Stomach (tissue), 19 donors: ENCODE measurements at places on chromosomes 7 and 10. TPM values are rescaled to one million over a fixed set of nuclear protein-coding genes. Genes with fewer than 3 reads are reported as not detected.

- H3K27me3 ChIP-seq, result no peaks in the 10 kb centered on the region
- DNase-seq, result no peak
- H3K4me1 ChIP-seq, result no peaks in the 10 kb centered on the region
- no peaks in the 10 kb centered on the region for H3K36me3 ChIP-seq
- no peak overlapping the region for H3K27ac ChIP-seq
These were observed 95.5 kb downstream of the RPS24 start for GRCh38 chr10:78129211-78129610.

The ACHE gene
- total RNA-seq, result 2.4 TPM

- H3K36me3 ChIP-seq, result no peaks in the 10 kb centered on the region
- H3K4me1 ChIP-seq, result no peaks in the 10 kb centered on the region
- H3K4me3 ChIP-seq, result no peak overlapping the region
These were observed 79.3 kb upstream of the MEOX2 start for GRCh38 chr7:15765753-15766152.

The GBX1 gene
- total RNA-seq, result not detected

The IL6 gene
- total RNA-seq, result not detected

The FFAR4 gene
- total RNA-seq, result 1.7 TPM

DNA sequence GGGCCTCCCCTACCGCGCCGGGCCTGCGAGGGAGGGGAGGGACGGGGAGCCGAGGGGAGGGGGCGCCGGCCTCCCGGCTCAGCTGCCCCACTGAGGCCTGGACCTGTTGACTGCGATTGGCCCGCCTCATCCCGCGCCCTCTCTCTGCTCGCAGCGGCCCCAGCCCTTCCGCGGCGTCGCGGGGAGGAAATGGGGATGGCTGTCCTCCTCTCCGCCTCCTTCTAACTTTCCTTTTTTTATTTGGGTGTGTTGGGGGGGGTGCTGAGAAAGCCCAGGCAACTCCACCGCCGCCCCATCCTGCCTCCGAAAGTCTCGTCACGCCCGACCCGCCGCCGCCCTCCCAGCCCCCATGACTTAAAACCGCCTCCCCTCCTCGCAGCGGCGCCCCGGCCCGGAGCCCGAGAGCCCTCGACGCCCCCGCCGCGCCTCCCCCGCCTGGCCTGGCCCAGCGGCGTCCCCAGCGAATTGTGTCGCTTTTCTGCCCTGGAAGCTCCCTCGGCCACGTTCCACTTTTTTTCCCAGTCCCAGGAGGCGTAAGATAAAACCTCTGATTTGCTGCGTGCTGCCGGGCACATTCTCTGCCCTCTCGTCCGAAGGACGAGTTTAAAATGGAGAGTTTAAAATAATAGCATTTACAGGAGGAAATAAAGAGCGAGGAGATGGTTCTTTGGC, 842 bp upstream of the SKIDA1 start:
- no peaks in the 10 kb centered on the region for H3K36me3 ChIP-seq
- H3K4me3 ChIP-seq, result peak overlapping the region; percentile 71
- peaks cover 35% of the 10 kb centered on the region for H3K4me1 ChIP-seq
- peak overlapping the region; percentile 97 for H3K27ac ChIP-seq
- DNase-seq, result peak; percentile 94

The PLA2G12B gene
- total RNA-seq, result not detected

- H3K36me3 ChIP-seq, result no peaks in the 10 kb centered on the region
- peak overlapping the region; percentile 95 for H3K27ac ChIP-seq
- peak; percentile 88 for DNase-seq
- H3K4me1 ChIP-seq, result peaks cover 95% of the 10 kb centered on the region
These were observed 130.8 kb downstream of the SORBS1 start for GRCh38 chr10:95430231-95430951.

DNA sequence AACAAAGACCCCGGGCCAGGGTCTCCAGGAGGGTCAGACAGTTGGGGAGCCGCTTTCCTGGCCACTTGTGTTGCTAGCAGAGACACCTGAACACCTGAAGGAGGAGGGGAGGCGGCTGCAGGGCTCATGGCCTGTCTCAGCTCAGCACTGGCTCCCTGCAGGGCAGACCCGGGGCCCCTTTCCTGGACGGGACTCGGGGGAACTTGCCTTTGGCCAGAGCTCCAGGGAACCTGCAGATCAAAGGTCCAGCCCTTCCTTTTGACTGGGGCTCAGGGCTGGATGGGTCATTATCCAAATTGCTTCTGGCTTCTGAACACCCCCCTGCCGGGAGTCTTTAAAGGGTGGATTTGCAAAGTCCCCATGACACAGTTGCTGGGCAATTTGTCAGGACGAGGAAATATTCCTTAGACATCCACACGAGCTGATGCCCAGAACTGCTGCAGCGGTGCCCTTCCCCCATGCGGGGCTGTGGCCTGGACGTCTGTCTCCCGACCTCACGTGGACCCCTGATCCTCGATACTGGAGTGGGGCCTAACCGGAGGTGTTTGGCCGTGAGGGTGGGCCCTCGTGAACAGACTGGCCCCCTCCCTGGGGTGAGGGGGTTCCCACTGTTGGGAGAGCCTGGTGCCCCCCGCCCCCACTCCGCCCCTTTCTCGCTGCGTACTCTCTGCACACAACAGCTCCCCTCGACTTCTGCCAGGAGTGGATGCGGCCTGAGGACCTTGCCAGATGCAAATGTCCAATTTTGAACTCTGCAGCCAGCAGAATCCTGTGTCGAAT, 194.3 kb downstream of the ELFN1 start:
- H3K4me3 ChIP-seq, result no peak overlapping the region
- H3K27me3 ChIP-seq, result no peaks in the 10 kb centered on the region
- H3K27ac ChIP-seq, result no peak overlapping the region
- H3K4me1 ChIP-seq, result no peaks in the 10 kb centered on the region
- DNase-seq, result no peak
- no peaks in the 10 kb centered on the region for H3K36me3 ChIP-seq

DNA sequence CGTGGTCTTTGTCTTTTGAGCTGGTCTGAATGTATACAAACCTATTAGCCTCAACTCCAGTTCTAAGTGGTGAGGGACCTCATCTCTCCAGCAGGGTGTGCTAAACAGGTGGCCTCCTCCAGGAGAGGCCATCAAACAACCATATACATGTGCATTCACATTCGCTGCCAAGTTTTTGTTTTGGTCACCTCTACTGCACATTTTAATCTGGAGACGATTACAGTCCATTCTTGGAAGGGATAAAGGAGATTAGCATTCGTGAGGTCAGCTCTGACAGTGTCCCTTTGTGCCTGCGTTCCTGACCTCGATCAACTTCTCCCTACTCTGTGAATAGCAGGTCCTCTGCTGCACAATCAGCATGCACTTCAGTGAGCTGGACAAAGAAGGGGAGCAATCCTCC, 60.8 kb downstream of the RHOBTB1 start:
- peak; percentile 34 for DNase-seq
- peaks cover 9% of the 10 kb centered on the region for H3K36me3 ChIP-seq
- H3K4me1 ChIP-seq, result peaks cover 16% of the 10 kb centered on the region
- H3K27me3 ChIP-seq, result no peaks in the 10 kb centered on the region
- no peak overlapping the region for H3K27ac ChIP-seq

DNA sequence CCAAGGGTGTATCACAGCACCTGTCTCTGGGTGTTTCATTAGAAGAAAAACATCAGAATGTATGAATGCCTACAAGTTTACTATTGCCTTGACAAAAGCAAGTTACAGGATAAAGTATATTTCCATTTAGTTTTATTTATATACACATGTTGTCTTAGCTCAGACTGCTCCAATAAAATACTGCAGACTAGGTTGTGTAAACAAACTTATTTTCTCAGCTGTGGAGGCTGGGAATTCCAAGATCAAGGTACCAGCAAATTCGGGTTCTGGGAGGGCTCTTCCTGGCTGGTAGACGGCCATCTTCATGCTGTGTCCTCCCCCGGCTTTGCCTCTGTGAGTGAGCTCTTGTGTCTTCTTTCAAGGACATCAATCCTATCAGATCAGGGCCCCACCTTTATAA, 77.1 kb upstream of the UNC5B start:
- H3K27me3 ChIP-seq, result no peaks in the 10 kb centered on the region
- H3K27ac ChIP-seq, result no peak overlapping the region
- H3K4me3 ChIP-seq, result no peak overlapping the region
- no peaks in the 10 kb centered on the region for H3K36me3 ChIP-seq

The RBP3 gene
- total RNA-seq, result not detected

The RARRES2 gene
- total RNA-seq, result 33.5 TPM

The DMBT1 gene
- 81.1 TPM for total RNA-seq

The KCND2 gene
- total RNA-seq, result not detected

- no peak overlapping the region for H3K27ac ChIP-seq
- DNase-seq, result no peak
- peaks cover 90% of the 10 kb centered on the region for H3K36me3 ChIP-seq
- no peaks in the 10 kb centered on the region for H3K27me3 ChIP-seq
- H3K4me1 ChIP-seq, result no peaks in the 10 kb centered on the region
- H3K4me3 ChIP-seq, result no peak overlapping the region
These were observed 216.3 kb downstream of the SFMBT2 start for GRCh38 chr10:7194571-7194970.

GRCh38 chr7:84693483-84693882, 493.4 kb downstream of the SEMA3D start:
- no peaks in the 10 kb centered on the region for H3K36me3 ChIP-seq
- no peak overlapping the region for H3K27ac ChIP-seq
- H3K4me3 ChIP-seq, result no peak overlapping the region
- H3K27me3 ChIP-seq, result no peaks in the 10 kb centered on the region
- DNase-seq, result no peak
- H3K4me1 ChIP-seq, result no peaks in the 10 kb centered on the region

DNA sequence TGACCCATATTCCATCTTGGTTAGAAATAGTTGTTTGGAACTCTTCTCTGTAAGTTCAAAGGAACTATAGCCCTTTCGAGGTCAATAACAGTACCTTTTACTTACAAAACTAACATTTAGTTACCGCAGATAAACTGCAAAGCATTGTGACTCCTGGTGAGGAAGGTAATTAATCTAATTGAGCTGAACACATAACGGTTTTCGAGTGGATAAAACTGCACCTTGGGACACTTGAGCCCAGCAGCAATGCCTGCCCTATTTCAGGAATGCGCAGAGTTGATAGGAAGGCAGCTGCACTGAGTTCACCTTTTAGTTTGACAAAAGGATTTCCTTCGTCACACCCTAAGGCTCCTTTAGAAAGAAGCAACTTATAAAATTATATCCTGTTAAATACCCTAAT, 75.4 kb downstream of the JAZF1 start:
- no peak for DNase-seq
- H3K27me3 ChIP-seq, result no peaks in the 10 kb centered on the region
- H3K4me1 ChIP-seq, result peaks cover 47% of the 10 kb centered on the region

- H3K27me3 ChIP-seq, result no peaks in the 10 kb centered on the region
- H3K4me1 ChIP-seq, result no peaks in the 10 kb centered on the region
- DNase-seq, result no peak
- H3K27ac ChIP-seq, result no peak overlapping the region
- peaks cover 43% of the 10 kb centered on the region for H3K36me3 ChIP-seq
These were observed 10.1 kb upstream of the CUZD1 start for GRCh38 chr10:122855745-122856144.

- H3K27me3 ChIP-seq, result no peaks in the 10 kb centered on the region
- no peak overlapping the region for H3K27ac ChIP-seq
- no peaks in the 10 kb centered on the region for H3K4me1 ChIP-seq
- H3K36me3 ChIP-seq, result no peaks in the 10 kb centered on the region
- DNase-seq, result no peak
- H3K4me3 ChIP-seq, result no peak overlapping the region
These were observed 557.1 kb downstream of the KCNMA1 start for GRCh38 chr10:77080361-77081027.
